Prostate gland (tissue), 2 donors: ENCODE measurements at places on chromosomes 3 and 15. TPM values are rescaled to one million over a fixed set of nuclear protein-coding genes. Genes with fewer than 3 reads are reported as not detected.

DNA sequence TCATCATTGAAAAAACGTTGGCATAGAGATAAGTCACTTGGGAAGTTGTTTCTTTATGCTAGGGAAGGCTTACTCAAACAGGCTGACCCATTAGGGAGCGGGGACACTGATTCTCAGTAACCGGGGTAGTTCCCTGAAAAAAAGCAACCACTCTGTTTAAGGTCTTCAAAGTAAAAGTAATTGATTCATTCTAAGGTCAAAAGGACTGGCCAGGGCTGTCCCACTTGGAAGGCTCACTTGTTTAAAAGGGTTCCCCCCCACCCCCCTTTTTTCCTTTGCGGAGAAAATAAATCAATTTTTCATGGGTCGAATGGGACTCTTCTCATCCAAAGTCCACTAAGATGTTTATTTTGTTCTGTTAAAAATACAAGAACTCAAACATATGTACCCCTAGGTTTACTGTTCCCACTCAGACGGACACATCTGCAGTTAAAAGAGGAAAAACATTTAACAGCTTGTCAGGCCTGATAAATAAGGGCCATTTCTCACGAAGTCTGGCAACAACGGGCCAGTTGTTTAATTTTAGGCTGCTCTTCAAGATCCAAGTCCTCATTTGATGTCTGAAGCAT is 53.0 kb downstream of the ARHGEF3 start:
- DNase-seq: no peak
- no peaks in the 10 kb centered on the region for H3K4me1 ChIP-seq
- H3K4me3 ChIP-seq: no peak overlapping the region
- no peak overlapping the region for H3K27ac ChIP-seq

DNA sequence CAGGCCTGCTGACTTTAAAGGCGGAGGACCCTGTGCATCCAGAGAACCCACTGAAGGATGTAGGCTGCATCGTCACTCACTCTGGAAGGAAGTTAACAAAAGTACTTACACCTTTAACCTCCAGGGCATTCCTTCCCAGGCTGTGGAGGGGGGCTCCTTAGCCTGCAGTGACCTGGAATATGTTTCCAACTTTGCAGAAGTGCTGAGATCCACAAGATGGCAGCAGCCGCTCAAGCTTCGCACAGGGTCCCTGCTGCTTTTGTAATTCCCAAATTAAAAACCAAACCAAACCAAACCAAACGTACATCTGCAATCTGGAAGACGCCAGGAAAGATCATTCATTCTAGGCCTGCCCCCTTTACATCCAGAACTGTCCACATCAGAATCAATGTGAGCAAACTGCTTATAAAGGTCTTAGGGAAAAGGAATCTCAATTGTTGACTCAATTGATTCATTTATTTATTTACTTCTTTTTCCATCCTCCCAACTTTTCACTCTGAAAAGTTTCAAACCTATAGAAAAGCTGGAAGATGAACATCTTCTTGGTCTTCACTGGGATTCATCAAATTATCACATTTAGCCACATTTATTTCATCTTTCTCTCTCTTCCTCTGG is 70.5 kb upstream of the KLHL25 start:
- no peaks in the 10 kb centered on the region for H3K27me3 ChIP-seq
- DNase-seq: peak; percentile 16
- H3K36me3 ChIP-seq: no peaks in the 10 kb centered on the region
- no peak overlapping the region for H3K27ac ChIP-seq
- H3K4me3 ChIP-seq: no peak overlapping the region

The GOLGA6L10 gene
- total RNA-seq: 6.0 TPM

The LOXL1 gene
- total RNA-seq: 22.5 TPM

- H3K4me1 ChIP-seq: no peaks in the 10 kb centered on the region
- H3K4me3 ChIP-seq: no peak overlapping the region
- no peak for DNase-seq
- H3K36me3 ChIP-seq: no peaks in the 10 kb centered on the region
- H3K27ac ChIP-seq: no peak overlapping the region
- H3K27me3 ChIP-seq: no peaks in the 10 kb centered on the region
Measured at GRCh38 chr3:113649174-113649845, 47.1 kb downstream of the USF3 start.

DNA sequence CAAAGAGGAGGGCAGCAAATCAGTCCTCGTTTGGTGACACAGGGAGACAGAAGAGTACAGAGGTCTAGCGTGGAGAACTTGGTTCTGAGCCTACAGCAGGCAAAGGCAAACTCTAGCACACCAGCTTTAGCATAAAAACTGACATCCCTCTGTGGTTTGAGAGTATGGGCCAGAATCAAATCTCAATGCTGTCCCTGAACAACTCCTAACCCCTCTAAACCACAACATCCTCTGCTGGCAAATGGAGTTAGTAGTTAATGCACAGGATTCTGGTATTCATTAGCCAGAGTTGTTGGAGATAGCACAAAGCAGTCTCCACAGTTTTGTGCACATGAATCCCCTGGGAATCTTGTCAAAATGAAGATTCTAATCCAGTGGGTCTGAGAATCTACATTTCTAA is 315.8 kb downstream of the NTRK3 start:
- H3K36me3 ChIP-seq: no peaks in the 10 kb centered on the region
- no peaks in the 10 kb centered on the region for H3K27me3 ChIP-seq
- no peaks in the 10 kb centered on the region for H3K4me1 ChIP-seq
- H3K4me3 ChIP-seq: no peak overlapping the region
- H3K27ac ChIP-seq: no peak overlapping the region

The C3orf38 gene
- total RNA-seq: 16.0 TPM

DNA sequence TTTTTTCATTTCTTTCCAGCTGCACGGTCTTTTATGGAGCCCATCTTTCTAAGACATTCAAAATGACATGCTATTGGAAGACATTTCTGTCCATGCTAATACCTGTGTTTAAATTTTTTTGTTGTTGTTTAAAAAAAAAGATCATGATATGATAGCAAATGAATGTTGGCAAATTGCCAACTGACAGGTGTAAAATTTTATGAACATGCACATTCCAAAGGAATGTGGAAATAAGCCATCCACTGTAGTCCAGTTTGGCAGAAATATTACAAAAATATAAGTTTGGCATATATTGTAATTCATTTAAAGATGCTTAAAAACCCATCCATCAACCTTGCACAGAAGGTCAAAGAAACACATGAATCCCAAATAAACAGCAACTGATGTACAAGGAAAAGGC is 75.6 kb upstream of the WNT5A start:
- no peak for DNase-seq
- H3K4me3 ChIP-seq: no peak overlapping the region
- no peaks in the 10 kb centered on the region for H3K4me1 ChIP-seq
- H3K27me3 ChIP-seq: no peaks in the 10 kb centered on the region
- H3K36me3 ChIP-seq: no peaks in the 10 kb centered on the region

The STARD9 gene
- total RNA-seq: 2.6 TPM

- no peaks in the 10 kb centered on the region for H3K36me3 ChIP-seq
- no peak overlapping the region for H3K4me3 ChIP-seq
- H3K27me3 ChIP-seq: no peaks in the 10 kb centered on the region
- H3K4me1 ChIP-seq: no peaks in the 10 kb centered on the region
- DNase-seq: no peak
Measured at GRCh38 chr3:46129588-46130272, 78.4 kb downstream of the CCR1 start.

- H3K36me3 ChIP-seq: no peaks in the 10 kb centered on the region
- no peaks in the 10 kb centered on the region for H3K27me3 ChIP-seq
- no peak overlapping the region for H3K27ac ChIP-seq
- no peak for DNase-seq
- H3K4me3 ChIP-seq: no peak overlapping the region
- H3K4me1 ChIP-seq: no peaks in the 10 kb centered on the region
Measured at GRCh38 chr3:50737193-50737905, 62.6 kb downstream of the DOCK3 start.

The FAM43A gene
- 93.6 TPM for total RNA-seq

The GOLGA6L7 gene
- total RNA-seq: not detected

GRCh38 chr15:91886878-91887277 is 33.4 kb downstream of the SLCO3A1 start:
- no peak for DNase-seq
- H3K4me3 ChIP-seq: no peak overlapping the region
- no peaks in the 10 kb centered on the region for H3K27me3 ChIP-seq

GRCh38 chr3:177150970-177151627 is 46.2 kb downstream of the TBL1XR1 start:
- H3K4me1 ChIP-seq: no peaks in the 10 kb centered on the region
- no peak overlapping the region for H3K27ac ChIP-seq
- H3K4me3 ChIP-seq: no peak overlapping the region
- no peak for DNase-seq

GRCh38 chr3:12957339-12957738 is 115.9 kb downstream of the IQSEC1 start:
- peak; percentile 15 for DNase-seq
- no peak overlapping the region for H3K4me3 ChIP-seq

DNA sequence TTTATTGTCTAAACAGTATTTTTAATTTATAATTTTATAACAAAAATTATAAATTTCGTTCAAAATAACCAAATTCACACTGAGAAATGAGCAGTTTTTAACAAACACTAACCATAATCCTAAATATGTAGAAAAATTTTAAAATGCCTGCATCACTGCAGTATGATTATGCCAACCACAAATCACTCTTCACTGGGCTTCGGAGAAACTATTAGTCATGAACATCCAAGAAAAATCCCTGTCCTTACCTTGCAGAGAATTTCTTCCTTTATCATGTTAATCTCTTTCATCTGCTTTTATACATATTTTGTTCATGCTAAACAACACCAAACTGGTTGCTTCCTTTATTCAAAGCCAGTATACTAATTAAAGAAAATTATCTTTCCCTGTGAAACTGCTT is 511.0 kb upstream of the ALCAM start:
- H3K36me3 ChIP-seq: no peaks in the 10 kb centered on the region
- no peaks in the 10 kb centered on the region for H3K27me3 ChIP-seq
- no peak overlapping the region for H3K4me3 ChIP-seq
- no peak for DNase-seq

The ABTB1 gene
- total RNA-seq: 60.2 TPM

DNA sequence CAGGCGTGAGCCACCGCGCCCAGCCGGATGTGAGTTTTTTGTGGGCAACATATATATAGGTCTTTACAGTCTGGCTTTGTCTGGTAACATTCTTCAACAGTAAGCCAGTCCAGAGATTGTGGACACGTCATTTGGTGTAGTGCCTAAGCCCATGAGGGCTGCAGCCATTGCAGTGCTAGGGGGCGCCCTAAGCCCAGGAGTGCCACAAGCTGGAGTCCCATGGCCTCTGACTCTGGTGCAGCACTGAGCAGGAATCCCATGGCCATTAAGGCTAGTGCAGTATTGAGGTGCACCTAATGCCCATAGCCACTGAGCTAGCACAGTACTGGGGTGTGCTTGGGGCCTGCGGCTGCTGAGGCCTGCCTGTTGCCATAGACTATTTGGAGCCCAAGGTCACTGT is 136.4 kb upstream of the NDN start:
- no peak overlapping the region for H3K4me3 ChIP-seq
- DNase-seq: no peak
- no peaks in the 10 kb centered on the region for H3K4me1 ChIP-seq

- DNase-seq: no peak
- no peaks in the 10 kb centered on the region for H3K4me1 ChIP-seq
- H3K27ac ChIP-seq: no peak overlapping the region
- no peaks in the 10 kb centered on the region for H3K36me3 ChIP-seq
Measured at GRCh38 chr3:133115176-133115575, 77.0 kb downstream of the TMEM108 start.

DNA sequence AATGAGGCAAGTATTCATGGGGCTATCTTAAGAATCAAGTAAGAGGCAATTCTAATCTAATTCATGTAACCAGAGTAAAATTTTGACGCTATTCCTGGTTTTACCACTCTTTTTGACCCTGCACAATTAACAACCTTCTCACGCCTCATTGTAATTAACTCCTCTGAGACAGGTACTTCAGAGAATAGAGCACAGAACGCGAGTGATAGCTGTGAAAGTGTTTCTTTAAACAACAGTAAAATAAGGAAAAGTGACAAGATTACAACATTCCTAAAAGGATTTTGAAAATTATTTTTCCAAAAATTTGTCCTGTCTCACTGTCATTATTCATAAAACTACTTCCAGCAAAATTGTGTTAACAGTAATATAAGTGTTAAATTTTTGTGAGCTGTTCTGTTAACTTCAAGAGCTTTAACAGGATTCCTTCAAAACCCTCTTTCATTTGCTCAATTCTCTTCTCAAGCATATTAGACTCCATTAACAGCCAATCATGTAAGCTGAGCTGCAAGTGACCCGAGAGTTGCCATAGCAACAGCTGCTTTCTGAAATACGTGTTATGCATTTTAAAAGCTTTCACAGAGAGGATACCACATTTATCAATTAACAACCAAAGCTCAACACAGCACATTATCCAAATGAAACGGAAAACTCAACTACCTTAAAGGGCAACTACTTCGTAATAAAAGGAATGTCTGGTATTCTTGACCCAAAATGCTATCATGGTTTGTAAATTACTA is 93.1 kb downstream of the STAG1 start:
- no peaks in the 10 kb centered on the region for H3K36me3 ChIP-seq
- no peaks in the 10 kb centered on the region for H3K4me1 ChIP-seq
- H3K4me3 ChIP-seq: no peak overlapping the region
- no peak for DNase-seq
- H3K27ac ChIP-seq: no peak overlapping the region

The CORO2B gene
- 0.50 TPM for total RNA-seq

DNA sequence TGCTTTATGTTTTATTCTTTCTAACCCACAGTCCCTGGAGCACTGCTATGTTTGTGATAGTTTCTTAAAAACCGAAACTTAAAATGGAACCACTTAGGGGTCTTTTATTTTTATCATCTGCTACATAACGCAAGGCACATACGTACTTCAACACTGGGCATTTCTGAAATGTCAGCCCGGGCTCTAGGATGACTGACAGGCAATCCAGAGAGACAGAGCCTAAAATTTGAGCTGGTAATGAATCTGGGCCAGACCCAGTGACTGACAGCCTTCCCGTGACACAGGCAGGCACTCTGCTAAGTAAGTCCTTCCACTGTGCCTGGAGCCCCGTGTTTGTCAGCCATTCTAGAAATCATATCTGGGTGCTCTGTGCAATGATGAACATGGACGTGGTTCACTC is 84.6 kb downstream of the RYR3 start:
- H3K27me3 ChIP-seq: no peaks in the 10 kb centered on the region
- H3K4me1 ChIP-seq: no peaks in the 10 kb centered on the region
- no peak for DNase-seq
- no peak overlapping the region for H3K27ac ChIP-seq
- no peak overlapping the region for H3K4me3 ChIP-seq
- H3K36me3 ChIP-seq: no peaks in the 10 kb centered on the region

GRCh38 chr3:171213178-171213577 is 186.7 kb upstream of the SLC2A2 start:
- H3K27ac ChIP-seq: no peak overlapping the region
- DNase-seq: no peak
- no peak overlapping the region for H3K4me3 ChIP-seq
- H3K27me3 ChIP-seq: no peaks in the 10 kb centered on the region
- H3K4me1 ChIP-seq: no peaks in the 10 kb centered on the region

- H3K36me3 ChIP-seq: no peaks in the 10 kb centered on the region
- no peaks in the 10 kb centered on the region for H3K4me1 ChIP-seq
- H3K4me3 ChIP-seq: no peak overlapping the region
- H3K27me3 ChIP-seq: no peaks in the 10 kb centered on the region
- no peak for DNase-seq
Measured at GRCh38 chr15:28017423-28017924, 81.6 kb downstream of the OCA2 start.

The PPP1R14D gene
- not detected for total RNA-seq
